ENCODE measurements at places on chromosomes 13 and 19. TPM values are rescaled to one million over a fixed set of nuclear protein-coding genes. Genes with fewer than 3 reads are reported as not detected.
A peak's percentile ranks its signal among the peaks of the same experiment; 100 is the strongest.

DNA sequence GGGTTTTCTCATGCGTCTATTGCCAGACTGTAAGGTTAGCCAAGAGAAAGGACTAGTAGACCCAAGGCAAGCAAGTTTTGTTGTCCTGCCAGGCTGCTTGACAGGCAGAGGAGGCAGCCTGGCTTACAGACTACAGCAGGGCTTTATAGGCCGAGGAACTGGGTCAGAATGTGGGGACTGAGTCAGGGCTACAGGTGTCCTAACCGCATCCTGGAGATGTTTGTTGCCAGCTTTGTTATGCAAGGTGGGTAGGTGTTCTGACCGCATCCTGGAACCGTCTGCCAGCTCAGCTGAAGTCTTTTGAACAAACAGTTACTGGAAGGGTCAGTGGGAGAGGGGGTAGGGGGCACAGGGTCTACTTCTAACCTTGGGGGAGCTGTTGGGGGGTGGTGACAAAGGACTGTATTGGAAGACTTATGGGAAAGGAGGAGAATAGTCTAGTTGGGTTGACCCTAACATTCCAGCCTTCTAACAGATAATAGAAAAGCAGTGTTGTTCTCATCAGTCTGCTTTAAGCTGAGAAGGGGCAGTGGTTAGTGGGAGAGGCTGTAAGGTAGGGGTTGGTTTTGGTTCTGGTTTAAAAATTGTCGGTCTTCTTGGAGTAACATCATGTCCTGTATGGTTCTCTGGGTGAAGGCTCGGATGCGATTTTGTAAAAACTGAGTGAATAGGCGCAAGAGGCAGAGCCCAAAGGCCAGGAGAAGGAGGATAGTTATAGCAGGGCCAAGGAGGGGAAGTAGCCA, 913.8 kb upstream of the SLITRK5 start:
- peak; percentile 44 for DNase-seq

DNA sequence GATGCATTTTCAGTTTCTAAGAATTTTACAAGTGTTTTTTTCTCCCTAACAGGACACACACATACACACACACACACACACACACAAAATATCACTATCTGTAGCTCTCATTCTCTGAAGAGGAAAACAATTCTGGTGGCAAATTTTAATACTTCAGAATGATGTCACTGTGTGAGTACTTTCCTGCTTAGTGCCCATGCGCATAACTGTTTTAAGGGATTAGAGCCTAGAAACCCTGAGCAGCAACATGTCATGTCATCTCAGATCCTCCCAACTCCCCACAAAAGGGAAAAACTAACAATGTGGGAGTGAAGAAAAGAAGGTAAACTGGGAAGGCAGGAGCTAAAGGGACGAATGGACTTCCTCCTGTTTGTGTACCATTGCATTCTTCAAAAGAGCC, 401.2 kb downstream of the SPRY2 start:
- DNase-seq: no peak

DNA sequence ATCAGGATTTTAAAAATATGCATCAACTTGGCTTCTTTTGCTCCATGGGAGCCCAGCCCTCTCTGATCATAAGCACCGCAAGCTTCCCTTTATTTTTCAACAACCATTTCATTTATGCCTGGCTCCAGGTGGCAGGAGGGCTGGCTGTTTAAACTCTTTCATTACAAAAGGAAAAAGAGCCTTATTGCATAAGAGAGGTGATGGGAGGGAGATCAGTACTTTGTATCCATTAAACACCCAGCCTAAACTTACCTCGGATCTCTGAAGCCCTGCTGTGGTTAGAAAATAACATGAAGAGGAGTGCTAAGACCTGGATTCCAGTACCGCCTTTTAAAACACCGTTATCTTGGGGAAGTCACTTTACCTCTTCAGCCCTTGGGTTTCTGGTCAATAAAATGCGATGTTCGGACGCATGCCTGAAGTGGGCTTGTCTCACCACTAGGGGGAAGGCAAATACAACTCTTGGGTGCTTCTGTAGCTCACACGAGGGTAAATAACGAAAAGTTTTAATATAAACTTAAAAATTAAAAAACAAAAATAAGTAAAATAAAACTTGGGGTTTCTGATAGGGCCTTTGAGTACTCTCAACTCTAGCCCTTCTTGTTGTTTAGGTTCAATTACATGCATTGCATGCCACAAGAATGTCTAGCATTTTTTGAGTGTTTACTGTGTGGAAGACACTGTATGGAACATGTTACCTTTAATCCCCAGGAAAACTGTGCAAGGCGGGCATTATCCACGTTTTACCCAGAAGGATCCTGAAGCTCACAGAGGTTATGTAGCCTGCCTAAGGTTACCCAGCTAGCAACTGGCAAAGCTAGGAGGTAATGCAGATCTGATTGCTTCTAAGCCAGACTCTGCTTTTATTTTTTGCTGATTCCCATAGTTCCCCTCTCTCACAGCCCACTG, 240.3 kb downstream of the LMO7 start:
- DNase-seq: peak; percentile 82

GRCh38 chr19:51691074-51691583, 2.0 kb upstream of the SPACA6 start:
- DNase-seq: no peak

DNA sequence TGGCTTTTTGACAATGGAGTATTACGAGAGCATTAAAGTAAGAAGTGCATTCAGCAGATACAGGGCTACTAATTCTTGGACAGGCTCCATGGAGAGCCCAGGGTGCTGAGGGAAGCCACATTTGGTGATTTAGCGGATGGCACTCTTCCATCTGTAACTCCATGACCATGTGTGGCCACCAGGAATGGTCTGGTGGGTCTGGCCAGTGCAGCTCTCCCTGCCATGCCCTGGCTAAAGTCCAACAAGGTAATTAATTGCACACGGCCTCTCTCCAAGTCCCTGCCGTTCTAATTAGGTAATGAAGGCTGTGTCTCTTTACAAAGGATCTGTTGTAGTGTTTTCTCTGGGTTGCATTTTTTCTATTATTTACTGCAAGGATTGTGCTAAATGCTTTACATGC, 4.3 kb upstream of the ZFR2 start:
- no peak for DNase-seq

- peak; percentile 26 for DNase-seq
Observed at GRCh38 chr13:41384749-41385503, 72.4 kb upstream of the RGCC start.

DNA sequence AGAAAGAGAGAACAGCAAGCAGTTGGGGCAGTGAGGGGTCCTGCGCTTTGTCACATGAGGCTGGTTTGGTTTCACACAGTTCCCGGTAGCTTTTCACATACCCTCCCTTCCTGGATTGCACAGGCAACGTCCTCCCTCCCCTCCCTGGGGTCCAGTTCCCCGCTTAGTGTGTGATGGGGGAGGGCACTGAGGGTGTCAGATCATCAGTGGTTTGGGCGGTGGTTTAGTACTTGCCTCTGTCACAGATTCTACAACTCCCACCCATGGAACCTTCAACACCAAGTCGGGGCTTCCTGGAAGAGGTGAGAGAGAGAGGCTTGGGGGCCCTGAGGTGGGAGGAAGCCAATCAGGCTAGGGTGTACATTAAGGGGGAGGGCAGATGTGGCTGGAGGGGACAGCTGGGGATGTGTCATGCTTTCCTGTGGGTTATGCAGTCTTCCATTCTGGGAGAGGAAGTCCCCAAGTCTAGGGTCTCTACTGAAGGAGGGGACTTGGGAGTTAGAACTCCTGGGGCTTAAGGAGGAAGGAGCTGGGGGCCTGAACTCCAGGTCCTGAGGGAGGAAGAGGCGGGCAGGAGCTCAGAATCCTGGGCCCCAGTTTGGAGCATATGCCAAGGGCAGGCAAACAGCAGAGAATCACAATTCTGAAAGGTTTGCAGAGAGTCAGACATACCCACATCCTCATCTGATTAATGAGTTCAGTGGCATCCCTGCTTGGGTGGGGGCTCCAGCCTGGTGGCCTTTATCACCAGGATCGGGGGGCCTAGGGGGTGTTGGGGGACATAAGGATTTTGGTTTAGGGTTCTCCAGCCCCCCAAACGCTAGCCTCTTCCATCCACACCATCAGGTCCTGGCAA, at the start of gene NKG7:
Gene NKG7, minus strand, starts transcription at position 6 of the 856 bp plus-strand sequence. CDS start 119 bp downstream, outside the sequence.
- DNase-seq: peak; percentile 41

DNA sequence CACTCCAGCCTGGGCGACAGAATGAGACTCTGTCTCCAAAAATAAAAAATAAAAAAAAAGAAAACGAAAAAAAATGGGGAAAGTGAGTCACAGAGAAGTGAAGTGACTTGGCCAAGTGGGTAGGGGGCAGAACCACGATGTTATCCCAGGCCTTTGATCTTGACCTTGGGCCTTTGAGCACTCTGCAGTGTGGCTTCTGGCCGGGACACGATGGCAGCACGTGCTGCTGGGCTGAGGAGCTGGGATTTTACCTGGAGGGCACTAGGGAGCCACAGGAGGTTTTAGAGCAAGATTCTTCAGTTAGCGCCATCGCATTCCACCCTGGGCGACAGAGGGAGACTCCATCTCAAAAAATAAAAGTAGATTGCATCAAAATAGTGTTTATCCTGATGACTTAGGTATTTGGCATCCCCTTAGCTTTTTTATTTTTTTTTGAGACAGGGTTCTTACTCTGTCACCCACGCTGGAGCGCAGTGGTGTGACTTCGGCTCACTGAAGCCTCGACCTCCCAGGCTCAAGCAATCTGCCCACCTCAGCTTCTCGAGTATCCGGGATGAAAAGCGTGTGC, 4.3 kb upstream of the TLE5 start:
- no peak for DNase-seq

- DNase-seq: no peak
Observed at GRCh38 chr19:23160766-23161165, 43.9 kb downstream of the ZNF730 start.

DNA sequence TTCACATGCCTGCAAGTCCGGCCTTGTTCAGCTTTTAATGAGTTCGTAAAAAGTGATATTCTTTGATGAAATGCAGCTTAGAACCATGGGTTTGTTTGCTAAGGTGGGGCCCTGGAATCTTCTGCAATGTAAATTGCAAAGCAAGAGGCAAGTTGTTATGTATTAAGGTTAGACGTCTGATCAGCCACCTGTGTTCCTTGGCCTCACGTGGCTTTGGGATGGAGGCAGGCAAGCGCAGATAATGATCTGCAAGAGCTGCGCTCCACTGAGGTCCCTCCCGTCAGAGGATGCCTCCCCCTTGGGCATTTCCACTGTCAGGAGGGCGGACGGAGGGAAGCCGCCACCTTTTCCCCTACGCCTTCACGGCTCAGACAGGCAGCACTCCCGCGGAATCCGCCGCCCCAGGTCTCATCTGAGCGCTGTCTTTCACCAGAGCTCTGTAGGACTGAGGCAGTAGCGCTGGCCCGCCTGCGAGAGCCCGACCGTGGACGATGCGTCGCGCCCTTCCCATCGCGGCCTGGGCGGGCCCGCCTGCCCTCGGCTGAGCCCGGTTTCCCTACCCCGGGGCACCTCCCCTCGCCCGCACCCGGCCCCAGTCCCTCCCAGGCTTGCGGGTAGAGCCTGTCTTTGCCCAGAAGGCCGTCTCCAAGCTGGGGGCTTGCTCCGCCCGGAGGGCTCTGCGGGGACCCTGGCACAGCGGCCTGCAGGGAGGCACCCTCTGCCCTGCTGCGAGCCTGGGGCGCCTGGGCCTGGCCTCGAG, 110.9 kb downstream of the CRYL1 start:
- no peak for DNase-seq

DNA sequence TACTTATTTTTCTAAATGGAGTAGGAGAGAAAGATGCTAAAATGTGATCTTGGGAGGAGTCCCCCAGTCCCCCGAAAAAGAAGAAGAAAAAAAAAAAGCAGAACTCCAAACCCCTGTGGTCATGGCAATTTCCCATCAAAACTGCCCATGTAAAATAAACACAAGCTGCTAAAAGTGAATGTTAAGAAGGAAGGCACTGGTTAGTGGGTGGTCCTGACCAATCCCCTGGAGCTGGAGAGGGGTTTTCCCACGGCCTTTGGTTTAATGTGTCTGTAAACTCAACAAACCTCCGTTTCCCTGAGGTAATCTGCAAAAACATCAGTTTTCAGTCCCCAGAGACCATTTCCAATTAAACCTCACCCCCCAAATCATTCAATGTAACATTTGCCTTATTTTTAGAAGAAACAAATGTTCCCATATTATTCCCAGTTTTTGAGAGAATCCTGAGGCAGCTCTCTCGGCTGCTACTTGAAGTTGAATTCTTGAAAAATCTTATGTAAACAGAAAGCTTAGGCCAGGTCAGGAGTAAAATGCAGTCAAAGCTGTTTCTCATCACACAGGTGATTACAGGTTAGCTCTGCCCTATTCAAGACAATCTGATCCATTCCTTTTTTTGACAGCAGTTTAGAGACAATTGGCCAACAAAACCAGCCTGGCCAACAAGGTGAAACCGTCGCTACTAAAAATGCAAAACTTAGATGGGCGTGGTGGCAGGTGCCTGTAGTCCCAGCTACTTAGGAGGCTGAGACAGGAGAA, 17.0 kb downstream of the RAB3D start:
- no peak for DNase-seq

DNA sequence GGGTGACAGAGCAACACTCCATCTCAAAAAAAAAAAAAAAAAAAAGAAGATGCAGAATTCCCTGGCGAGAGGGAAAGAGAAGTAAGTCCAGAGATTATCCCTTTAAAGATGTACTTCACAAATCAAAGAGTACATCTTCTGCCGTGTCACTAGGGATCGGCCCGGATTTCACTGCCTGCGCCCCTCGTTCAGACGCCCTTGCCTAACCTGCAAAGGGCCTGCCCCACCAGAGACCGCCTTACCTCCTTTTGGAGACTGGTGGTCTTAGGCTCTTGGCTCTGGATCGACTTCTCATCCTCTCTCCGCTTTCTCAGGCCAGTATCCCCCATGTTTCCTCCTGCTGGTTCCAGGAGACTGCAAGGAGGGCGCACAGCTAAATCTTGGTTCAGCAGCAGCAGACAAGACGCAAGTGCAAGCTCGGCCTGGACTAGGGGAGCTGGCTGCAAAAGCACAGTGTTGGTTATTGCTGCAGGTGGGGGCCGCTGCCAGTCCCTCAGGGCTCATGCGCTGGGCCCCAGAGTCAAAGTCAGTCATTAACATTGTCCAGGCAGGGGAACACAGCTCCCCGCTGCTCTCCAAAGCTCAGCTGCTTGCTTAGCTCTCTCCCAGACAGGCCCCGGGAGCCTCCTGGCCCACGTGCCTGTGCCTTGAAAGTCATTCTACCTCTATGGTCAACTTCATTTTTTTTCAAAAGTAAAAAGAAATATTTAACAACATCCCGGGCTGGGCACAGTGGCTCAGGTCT, 1.2 kb downstream of the SLC7A9 start:
- no peak for DNase-seq

GRCh38 chr13:27621366-27622101, at the start of gene POLR1D:
TSS of gene POLR1D (plus strand) at chr13:27621892. CDS start at chr13:27621984, 92 bp downstream.
- DNase-seq: peak; percentile 69

DNA sequence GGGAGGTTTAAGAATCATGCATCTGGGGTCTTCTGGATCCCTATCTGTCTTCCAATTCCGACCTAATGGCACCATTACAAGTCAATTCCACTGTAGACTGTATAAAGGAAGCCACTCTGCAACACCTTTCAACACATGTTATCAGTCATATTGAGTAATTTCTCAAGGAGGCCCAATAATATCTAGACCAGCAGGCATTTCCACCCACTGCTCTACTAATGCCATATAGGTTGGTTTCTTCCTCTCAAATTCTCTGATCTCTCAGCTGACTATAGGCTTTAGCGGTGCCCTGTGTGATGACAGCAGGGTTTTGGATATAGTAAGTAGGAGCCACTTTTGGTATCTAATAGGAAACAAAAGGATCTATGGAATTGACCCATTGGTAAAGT, 12.4 kb upstream of the ITM2B start:
- DNase-seq: no peak

- no peak for DNase-seq
Observed at GRCh38 chr19:29484876-29485275, 40.9 kb upstream of the VSTM2B start.

- no peak for DNase-seq
Observed at GRCh38 chr13:113629866-113630265, 28.1 kb downstream of the ATP4B start.

IGSF23 gene
- 0.05 TPM for total RNA-seq

SLAIN1 gene
- total RNA-seq: 49.7 TPM

ZNF132 gene
- 6.4 TPM for total RNA-seq

ZNF177 gene
- total RNA-seq: 2.9 TPM

Data from thymus (tissue), 14 donors.